ENCODE measurements at places on chromosomes 1 and 21.

- no peak for DNase-seq
Observed at GRCh38 chr1:110890474-110891196, 17.7 kb downstream of the CD53 start.

DNA sequence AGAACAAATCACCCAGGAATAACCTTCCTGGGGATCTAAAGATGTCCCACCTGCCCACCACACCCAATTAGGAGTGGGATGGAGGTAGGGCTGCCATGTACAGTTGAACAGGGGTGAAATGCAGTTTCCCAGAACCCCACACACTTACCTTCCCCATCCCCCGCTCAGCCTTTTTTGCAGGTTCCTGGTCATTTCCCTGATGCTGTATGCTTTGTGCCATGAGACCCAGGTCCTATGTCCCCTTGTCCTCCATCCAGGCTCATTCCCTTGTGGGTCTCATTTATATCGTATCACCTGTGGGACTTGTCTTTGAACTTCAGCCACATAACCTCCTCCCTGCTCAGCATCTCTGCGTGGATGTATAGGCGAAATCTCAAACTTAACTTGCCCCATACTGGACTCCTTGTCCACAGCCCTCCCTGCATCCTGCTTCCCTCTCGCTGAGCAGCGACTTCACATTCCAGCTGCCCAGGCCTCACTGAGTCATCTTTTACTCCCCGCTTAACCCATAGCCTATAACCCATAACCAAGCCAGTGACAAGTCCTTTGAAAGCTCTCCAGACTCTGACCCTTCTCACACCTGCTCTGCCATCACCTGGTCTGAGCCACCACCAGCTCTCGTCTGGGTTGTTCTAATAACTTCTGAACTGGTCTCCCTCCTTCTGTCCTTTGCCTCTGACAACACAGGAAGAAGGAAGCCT, 4.7 kb downstream of the LDLRAD2 start:
- no peak for DNase-seq

DNA sequence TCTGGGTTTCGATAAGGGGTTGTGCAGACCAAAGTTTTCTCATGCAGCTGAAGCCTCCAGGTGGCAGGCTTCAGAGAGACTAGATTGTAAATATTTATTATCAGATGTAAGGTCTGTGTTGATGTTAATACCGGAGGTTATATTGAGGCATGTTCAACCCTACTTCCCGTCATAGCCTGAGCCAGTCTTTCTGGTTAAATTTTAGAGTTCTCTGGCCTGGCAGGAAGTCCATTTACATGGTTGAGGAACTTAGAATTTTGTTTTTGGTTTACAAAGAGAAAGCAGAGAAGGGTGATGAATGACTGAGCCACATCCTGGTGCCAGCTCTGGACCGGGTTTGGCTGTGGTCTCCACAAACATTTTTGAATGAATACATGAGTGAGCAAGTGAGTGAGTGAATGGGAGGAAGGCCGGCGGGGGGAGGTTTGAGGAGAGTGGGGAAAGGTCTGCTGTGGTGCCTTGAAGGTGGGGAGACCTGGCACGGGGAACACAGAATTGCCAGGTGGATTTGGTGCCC, 218.5 kb downstream of the DISC1 start:
- DNase-seq: no peak

GRCh38 chr1:109148987-109149561, 35.2 kb downstream of the ELAPOR1 start:
- no peak for DNase-seq

DNA sequence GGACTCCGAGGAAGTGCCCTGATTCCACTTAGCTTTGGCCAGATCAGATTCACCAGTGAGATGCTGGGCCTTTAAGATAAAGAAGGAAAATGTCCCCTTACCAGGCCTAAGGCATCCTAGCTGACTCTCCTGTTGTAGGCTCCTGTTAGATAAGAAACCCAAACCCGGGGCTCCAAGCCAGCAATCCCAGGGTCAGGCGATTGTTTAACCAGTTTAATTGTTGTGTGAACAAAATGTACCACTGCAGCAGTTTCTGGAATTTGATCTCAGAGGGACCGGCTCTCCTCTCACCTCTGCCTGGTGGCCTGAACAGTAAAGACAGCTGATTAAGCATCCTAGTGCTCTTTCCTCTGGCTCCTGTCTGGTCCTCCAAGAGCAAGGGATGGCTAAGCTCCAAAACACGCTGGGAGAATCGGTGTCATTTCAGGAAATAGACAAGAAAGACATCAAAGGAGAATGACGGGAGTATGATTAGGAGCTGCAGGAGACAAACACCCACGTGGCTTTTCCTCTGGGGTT, 9.3 kb upstream of the KLHDC8A start:
- no peak for DNase-seq
